ENCODE measurements at places on chromosomes 2 and 18. TPM values are rescaled to one million over a fixed set of nuclear protein-coding genes. Genes with fewer than 3 reads are reported as not detected.

GPR45 gene
- 0.22 TPM for total RNA-seq

CREG2 gene
- 0.11 TPM for total RNA-seq

DOK1 gene
- total RNA-seq: 19.1 TPM

CHN1 gene
- 23.9 TPM for total RNA-seq

SERPINB3 gene
- total RNA-seq: not detected

- H3K4me3 ChIP-seq: no peak overlapping the region
- DNase-seq: no peak
- peaks cover 5% of the 10 kb centered on the region for H3K27me3 ChIP-seq
- H3K4me1 ChIP-seq: no peaks in the 10 kb centered on the region
Observed at GRCh38 chr2:203987959-203988358, 51.4 kb downstream of the ICOS start.

GRCh38 chr2:109185338-109185737 lies 56.3 kb downstream of the SH3RF3 start:
- no peak overlapping the region for H3K4me3 ChIP-seq
- no peaks in the 10 kb centered on the region for H3K36me3 ChIP-seq
- peak overlapping the region; percentile 64 for H3K27ac ChIP-seq
- H3K27me3 ChIP-seq: no peaks in the 10 kb centered on the region
- H3K4me1 ChIP-seq: peaks cover 11% of the 10 kb centered on the region
- peak; percentile 76 for DNase-seq

SLC5A7 gene
- 0.05 TPM for total RNA-seq

Data from astrocyte (in vitro differentiated cells and primary cell).